Omental fat pad (tissue), 4 donors: ENCODE measurements at places on chromosomes 5 and 9. TPM values are rescaled to one million over a fixed set of nuclear protein-coding genes. Genes with fewer than 3 reads are reported as not detected.

The EXD3 gene
- 18.3 TPM for total RNA-seq

The PDE8B gene
- total RNA-seq = 53.1 TPM

The BARHL1 gene
- not detected for total RNA-seq

The RFK gene
- 15.0 TPM for total RNA-seq

The GPX3 gene
- 6,351 TPM for total RNA-seq

The CAVIN4 gene
- 0.24 TPM for total RNA-seq

The KCNV2 gene
- total RNA-seq = not detected

The MCIDAS gene
- not detected for total RNA-seq

The LRRC26 gene
- total RNA-seq = not detected

The HMMR gene
- 2.6 TPM for total RNA-seq

The CAMK4 gene
- 0.44 TPM for total RNA-seq

The PCDHGA5 gene
- 2.0 TPM for total RNA-seq

The LHX2 gene
- not detected for total RNA-seq

The C5orf52 gene
- total RNA-seq = not detected

The TMC1 gene
- total RNA-seq = not detected

The LCN2 gene
- not detected for total RNA-seq

The KYAT1 gene
- 4.4 TPM for total RNA-seq

The HTR4 gene
- total RNA-seq = not detected

The CD14 gene
- total RNA-seq = 173 TPM

The SLC28A3 gene
- total RNA-seq = 25.6 TPM

The ACSL6 gene
- total RNA-seq = 1.0 TPM

The NDUFB6 gene
- total RNA-seq = 44.1 TPM

The IL4 gene
- not detected for total RNA-seq

The SLC34A1 gene
- total RNA-seq = not detected

The ADAMTS13 gene
- 3.0 TPM for total RNA-seq

The NDUFS6 gene
- 43.0 TPM for total RNA-seq

The CORO2A gene
- total RNA-seq = 0.56 TPM

The SLU7 gene
- 53.0 TPM for total RNA-seq

The CCNO gene
- total RNA-seq = not detected

The NR2F1 gene
- 117 TPM for total RNA-seq

The HRCT1 gene
- total RNA-seq = 5.1 TPM

The TESK1 gene
- 41.1 TPM for total RNA-seq

The IPO11 gene
- 21.6 TPM for total RNA-seq

The C9orf152 gene
- total RNA-seq = not detected

The DOCK2 gene
- total RNA-seq = 28.4 TPM

The SLC24A2 gene
- total RNA-seq = not detected

The SPATA31C1 gene
- not detected for total RNA-seq

The SPACA9 gene
- total RNA-seq = 3.1 TPM

The AKNA gene
- 83.5 TPM for total RNA-seq

The GRXCR2 gene
- total RNA-seq = not detected

The SH2D3C gene
- total RNA-seq = 20.8 TPM

The HAVCR2 gene
- total RNA-seq = 13.7 TPM

The AGXT2 gene
- not detected for total RNA-seq

The GFI1B gene
- not detected for total RNA-seq

The NEUROG1 gene
- not detected for total RNA-seq

The GRM6 gene
- not detected for total RNA-seq
